ENCODE measurements at places on chromosomes 4 and X. TPM values are rescaled to one million over a fixed set of nuclear protein-coding genes. Genes with fewer than 3 reads are reported as not detected.

DNA sequence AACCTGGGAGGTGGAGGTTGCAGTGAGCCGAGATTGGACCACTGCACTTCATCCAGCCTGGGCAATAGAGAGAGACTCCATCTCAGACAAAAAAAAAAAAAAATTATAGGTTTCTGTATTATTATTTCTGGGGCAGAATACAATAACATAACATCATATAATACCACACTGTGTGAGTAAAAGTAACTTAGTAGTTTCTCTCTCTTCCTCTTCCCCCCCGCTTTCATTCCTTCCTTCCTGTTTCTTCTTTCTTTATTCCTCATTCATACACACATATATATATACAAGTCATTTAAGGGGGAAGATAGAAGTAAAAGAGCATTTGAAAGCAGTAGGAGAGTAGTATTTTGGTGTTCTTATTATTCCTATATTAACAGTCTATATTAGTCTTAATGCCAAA lies 55.9 kb upstream of the FHDC1 start:
- no peaks in the 10 kb centered on the region for H3K27me3 ChIP-seq
- H3K27ac ChIP-seq, result no peak overlapping the region
- DNase-seq, result no peak
- H3K36me3 ChIP-seq, result peaks cover 38% of the 10 kb centered on the region
- H3K4me3 ChIP-seq, result no peak overlapping the region

GRCh38 chr4:81635739-81636138 lies 164.0 kb upstream of the RASGEF1B start:
- no peaks in the 10 kb centered on the region for H3K4me1 ChIP-seq
- DNase-seq, result no peak
- H3K4me3 ChIP-seq, result no peak overlapping the region
- H3K27ac ChIP-seq, result no peak overlapping the region

Gene ZFX
- total RNA-seq, result 10.3 TPM

Gene TREX2
- total RNA-seq, result 0.70 TPM

Gene APBB2
- 64.8 TPM for total RNA-seq
